Stimulated activated CD4-positive, alpha-beta T cell treated with anti-CD3 and anti-CD28 coated beads, TNF-alpha, amount 100 ng/mL, for 1 hour (primary cell): ENCODE measurements at places on chromosomes 11 and 22.

DNA sequence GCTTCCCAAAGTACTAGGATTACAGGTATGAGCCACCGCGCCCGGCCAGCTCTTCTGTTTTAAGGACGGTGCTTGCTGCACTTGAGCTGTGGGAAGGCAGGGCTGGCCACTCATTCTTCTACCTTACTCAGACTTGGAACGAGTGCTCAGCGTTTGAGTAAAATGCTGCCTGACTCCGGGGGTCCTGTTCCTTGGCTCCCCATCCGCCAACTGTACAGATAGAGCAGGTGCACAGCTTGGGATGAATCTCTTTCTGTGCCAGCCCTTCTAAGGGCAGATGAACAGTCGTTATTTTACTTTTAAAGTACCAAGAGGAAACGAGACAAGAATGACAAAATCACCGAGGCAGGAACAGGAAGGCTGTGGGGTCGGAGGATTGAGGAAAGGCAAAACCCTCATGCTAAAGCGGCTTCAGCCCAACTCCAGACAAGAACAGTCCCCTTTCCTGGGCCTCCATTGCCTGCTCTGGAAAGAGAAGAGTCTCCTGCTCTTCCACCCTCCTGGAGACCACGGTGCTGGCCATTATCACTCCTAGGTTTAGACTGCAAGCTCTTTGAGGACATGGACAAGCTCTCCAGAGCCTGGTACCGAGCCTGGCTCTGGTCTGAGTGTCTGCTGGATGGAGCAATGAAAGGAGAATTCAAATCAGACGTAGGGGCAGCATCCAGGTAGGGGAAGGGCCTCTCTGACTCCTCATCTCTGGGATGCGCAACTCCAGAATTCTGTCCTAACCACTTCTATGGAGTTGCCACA lies 1.1 kb upstream of the SUN2 start:
- no peak for DNase-seq

GRCh38 chr22:32469799-32470212 lies 4.8 kb upstream of the FBXO7 start:
- no peak for DNase-seq

- DNase-seq = no peak
Observed at GRCh38 chr22:21650823-21651520, 8.9 kb downstream of the SDF2L1 start.

DNA sequence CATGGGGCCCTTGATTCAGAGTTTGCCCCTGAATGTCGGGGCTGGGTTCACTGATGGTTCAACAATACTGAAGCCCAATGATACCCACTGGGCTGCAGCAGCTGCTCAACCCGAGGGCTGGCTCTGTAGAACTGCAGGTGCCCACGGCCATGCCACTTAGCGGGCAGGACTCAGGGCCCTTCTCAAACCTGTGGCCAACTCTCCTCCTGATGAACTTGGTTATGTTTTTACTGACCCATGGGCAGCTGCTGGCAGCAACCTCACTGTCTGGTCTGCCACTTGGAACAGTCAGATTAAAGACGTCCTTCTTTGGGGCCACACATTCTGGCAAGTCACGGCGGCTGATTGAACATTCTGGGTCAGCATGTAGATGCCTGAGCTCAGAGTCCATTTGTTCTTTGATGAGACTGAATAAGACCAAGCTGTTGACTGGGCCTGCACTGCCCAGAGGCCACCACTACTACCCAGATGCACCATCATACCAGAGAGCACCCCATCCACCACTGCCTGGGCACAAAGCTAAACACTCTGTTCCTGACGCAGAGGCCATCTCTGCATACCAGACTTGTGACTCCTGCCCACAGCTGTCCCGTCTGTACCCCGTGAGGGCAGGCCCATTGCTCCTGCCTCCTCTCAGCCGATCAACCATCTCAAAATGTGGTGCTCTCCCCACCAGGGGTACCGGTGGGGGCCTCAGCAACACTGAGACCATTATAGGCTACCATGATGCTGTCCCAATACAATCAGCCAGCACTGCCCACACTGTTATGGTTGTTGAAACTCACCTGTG lies 67.8 kb downstream of the SHANK2 start:
- DNase-seq = no peak

GRCh38 chr22:43207849-43208702 lies 21.1 kb upstream of the TTLL12 start:
- DNase-seq = no peak

- no peak for DNase-seq
Observed at GRCh38 chr11:113090716-113091480, 129.7 kb downstream of the NCAM1 start.

DNA sequence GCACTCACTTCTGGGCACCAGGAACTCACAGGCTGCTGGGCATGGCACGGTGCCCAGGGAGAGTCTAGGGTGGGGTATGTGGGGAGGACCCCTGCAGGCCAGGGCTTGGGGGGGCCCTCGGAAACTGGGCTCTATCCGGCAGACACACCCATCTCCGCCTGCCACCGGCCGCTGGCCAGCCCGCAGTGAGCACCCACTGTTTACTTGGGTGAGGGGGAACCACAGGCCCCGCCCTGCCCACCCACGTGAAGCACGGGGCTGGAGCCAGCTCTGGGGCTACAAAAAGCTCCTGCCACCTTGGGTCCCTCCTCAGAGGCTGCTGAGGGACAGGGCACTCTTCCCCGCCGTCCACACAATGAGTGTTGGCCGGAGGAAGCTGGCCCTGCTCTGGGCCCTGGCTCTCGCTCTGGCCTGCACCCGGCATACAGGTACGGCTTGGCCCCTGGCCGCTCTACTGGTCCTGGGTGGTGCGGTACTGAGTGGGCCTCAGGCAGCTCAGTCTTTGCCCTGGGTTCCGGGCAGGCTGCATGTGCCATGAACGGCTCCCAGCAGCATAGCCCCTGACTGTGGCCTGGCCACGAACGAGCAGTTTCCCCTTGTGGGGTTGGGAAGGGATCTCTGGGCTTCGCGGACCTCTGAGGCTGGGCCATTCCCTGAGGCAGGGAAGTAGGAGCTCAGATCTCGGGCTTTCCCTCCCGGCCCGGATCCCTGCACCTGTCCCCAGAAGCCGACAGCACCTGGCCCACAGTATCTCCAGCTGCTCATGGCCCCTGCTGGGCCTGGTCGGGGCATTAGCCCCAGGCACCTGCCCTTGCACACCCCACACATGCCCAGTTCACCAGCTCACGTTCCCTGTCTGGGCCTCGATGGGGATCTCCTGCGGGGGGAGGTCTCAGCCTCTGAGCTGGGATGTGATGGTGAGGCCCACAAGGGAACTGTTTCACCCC lies at the start of gene MUC5AC:
MUC5AC (plus strand) TSS at position 309 of the 947 bp plus-strand sequence; CDS start at position 356, 47 bp downstream.
- DNase-seq = no peak

- DNase-seq = no peak
Observed at GRCh38 chr11:131300439-131300717, 70.0 kb upstream of the NTM start.

GRCh38 chr11:103832762-103833161 lies 203.7 kb upstream of the DDI1 start:
- DNase-seq = no peak
